ENCODE measurements at places on chromosomes 5 and 9.

- DNase-seq = no peak
These were observed 49.0 kb upstream of the IFNK start for GRCh38 chr9:27475057-27475595.

- no peak for DNase-seq
These were observed 1.1 kb upstream of the PTGER4 start for GRCh38 chr5:40678460-40679147.

- DNase-seq = no peak
These were observed 115.9 kb downstream of the TARS1 start for GRCh38 chr5:33556330-33557328.

DNA sequence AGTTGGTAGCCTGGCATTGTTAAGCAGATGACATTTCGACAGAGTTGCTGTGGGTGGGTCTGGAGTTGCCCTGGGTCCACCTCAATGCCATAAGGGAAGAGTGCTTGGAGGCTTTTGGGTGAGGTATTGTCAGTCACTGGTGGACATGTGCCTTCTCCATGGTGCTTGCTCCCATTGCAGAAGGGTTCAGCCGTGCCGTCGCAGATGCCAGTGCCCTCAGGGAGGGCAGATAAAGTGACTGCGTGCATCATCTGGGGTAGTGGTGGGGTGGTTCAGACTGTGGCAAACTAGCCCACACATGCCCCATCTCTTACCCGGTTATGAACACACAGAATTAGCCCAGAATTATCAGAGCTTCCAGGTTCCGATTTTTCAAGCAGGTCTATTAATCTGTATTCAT is 71.6 kb downstream of the FBXL7 start:
- no peak for DNase-seq

DNA sequence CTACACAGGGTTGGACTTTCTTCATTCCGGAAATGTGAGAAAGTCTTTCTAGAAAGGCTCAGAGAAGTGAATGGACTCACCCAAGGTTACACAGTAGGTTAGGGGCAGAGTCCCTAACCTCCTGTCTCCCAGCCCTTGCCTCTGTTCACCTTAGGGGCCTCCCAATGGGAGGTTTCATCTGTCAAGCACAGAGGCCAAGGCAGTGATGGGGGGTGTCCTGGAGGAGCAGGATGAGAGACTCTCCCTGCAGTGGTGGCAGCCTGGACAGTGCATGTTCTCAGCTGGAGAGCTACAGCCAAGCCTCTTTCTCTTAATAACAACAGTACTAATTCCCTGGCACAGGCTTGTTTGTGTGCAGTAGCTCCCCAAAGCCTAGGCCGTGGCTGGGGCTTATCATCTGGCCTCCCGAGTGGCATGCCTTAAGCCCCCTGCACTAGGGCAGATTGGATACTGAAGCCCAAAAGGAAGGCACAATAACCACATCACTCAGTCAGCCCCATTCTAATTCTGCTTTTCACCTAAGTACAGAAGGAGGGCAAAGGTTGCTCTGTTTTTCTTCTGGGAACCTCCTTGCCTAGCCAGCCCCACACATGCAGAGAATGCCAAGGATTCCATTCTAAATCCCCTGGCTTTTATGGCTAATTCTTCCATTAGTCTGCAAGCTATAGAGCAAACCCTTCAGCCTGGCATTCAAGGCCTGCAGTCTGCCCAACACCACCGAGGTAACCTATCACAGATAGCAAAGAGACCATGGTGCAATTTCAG is 50.2 kb upstream of the XPA start:
- no peak for DNase-seq

GRCh38 chr5:37888476-37888875 is 48.6 kb upstream of the GDNF start:
- no peak for DNase-seq

DNA sequence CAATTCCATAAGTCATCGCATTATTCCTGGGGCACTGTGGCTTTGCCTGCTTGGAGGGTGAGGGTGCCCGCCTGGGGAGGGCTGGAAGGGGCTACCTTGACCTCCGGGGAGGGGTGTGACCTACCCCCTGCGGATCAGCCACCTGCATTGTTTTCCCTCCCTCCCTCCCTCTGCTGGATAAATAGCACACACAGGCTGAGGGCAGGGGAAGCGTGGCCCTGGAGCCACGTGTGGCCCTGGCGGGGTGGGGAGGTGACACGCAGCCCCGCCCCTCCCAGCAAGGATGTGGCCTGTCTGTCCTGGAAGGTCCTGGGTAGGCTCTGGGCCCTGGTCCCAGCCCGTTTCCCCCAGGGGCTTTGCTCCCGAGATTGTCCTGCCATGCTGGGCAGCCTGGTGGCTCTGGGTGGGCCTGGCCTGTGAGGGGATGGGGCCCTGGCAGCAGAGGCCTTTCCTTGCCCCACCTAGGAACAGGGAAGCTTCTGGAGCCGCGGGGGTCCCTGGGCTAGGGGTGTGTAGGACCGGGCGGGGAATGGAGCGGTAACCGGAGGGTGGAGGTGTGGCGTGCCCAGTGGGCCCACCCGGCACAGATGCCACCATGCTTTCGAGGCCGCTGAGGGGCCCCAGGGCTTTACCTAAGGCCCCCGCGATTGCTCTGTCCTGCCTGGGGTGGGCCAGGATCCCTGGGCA is 33.4 kb downstream of the RXRA start:
- no peak for DNase-seq

DNA sequence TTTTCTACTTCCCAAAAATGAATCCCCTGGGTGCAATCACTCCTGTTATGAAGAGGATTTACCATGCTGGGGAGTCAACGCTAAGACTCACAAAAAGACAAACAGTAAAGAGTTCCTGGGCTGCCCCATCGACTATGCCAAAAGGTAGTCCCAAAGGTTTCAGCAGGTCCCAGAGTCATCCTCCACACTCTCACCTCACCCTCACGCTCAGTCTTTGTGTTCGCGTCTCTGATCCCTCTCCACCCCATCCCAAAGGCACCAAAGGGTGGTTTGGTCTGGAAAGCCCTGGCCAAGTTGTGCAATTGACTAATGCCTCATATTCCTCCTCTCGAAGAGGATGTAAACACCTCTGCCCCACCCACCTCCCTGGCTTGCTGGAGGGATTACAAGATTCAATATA is 240.2 kb upstream of the NFIL3 start:
- no peak for DNase-seq

GRCh38 chr9:21555911-21556310 is 73.8 kb upstream of the IFNE start:
- DNase-seq = no peak

DNA sequence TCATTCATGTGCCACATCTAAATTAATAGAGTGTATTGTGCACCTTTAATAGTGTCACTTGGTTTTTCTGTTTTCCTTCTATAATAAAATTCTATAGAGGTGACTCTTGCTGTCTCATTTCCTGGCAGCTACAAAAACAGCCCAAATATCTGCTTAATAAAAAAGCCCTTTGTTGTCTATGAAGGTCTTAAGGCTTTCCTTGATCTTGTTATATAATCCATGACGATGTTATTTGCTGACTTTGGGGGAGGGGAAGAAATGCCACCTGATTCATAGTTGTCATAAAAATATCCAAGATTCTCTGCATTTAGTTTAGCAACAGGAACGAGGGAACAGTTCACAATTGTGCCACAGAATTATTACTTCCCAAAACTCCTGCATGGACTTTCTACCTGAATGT is 31.3 kb downstream of the CPEB4 start:
- no peak for DNase-seq

DNA sequence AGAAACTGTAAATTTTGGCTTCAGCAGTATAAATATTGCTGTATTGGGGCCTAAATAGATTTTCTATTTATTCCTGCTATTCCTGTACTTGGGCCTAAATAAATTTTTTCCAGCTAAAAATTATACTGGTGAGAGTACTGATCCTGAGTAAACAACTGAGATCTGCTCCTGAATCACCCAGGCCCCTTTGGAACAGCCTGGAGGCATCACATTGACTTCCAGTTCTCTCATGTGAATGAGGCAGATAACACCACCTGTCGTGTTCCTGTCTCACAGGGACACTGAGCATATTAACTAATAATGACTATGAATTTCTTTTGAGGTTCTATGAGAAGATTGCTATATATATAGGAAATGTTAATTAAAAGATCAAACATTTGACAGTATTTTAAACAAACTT is 119.5 kb upstream of the PLCXD3 start:
- no peak for DNase-seq

DNA sequence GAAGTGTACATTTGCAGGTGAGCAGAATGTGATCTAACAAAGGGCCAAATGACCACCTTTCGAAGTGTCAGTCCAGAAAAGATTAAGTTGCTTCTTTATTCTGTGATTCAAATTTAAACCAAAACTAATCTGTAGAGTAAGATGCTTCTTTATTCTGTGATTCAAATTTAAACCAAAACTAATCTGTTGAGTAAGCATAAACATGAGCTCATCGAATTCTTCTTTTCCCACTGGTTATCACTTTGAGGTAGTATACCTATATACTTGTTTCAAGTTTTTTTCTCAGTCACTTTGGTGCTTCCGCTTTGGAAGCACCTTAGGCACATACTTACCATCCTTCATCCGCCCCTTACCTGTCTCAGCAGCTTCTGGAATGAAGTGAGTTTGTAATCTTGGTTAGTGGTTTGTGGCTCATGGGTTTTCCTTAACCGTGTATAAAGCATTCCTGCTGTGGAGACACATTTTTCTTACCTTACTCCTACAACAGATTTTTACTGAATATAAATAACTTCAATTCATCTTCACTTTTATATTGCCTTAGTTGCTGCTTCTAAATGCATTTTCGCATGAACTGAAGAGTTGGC is 40.7 kb upstream of the CTXN3 start:
- no peak for DNase-seq

GRCh38 chr5:126358525-126358924 is 64.7 kb upstream of the GRAMD2B start:
- no peak for DNase-seq

DNA sequence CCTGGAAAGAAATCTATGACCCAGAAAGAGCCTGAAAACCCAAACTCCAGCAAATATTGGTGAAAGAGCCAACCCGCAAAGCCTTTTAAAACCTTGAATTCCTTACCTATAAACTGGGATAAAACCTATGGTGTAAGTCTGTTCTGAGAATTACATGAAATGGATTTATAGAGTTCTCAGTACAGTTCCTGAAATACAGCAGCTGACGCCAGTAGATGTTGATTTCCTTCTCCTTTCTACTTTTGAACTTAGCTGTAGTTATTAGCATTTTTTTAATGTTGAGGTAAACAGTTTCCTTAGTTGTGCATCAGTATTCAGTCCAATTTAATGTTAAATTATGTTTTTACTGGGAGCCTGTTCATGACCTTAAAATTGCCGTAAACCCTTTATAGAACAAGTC is 3.7 kb downstream of the SPIN1 start:
- DNase-seq = no peak

- no peak for DNase-seq
These were observed 1.6 kb downstream of the NACC2 start for GRCh38 chr9:136093346-136093986.

- no peak for DNase-seq
These were observed 363.4 kb downstream of the NPR3 start for GRCh38 chr5:33074548-33074947.
